ENCODE measurements at places on chromosomes 7 and 10. TPM values are rescaled to one million over a fixed set of nuclear protein-coding genes. Genes with fewer than 3 reads are reported as not detected.

GRCh38 chr7:3234851-3235250, 66.2 kb upstream of the SDK1 start:
- no peak for DNase-seq

- DNase-seq: no peak
Observed at GRCh38 chr7:70317356-70317755, 719.1 kb downstream of the AUTS2 start.

- no peak for DNase-seq
Observed at GRCh38 chr7:118473271-118473670, 248.8 kb downstream of the ANKRD7 start.

Gene LEP
- total RNA-seq: not detected

DNA sequence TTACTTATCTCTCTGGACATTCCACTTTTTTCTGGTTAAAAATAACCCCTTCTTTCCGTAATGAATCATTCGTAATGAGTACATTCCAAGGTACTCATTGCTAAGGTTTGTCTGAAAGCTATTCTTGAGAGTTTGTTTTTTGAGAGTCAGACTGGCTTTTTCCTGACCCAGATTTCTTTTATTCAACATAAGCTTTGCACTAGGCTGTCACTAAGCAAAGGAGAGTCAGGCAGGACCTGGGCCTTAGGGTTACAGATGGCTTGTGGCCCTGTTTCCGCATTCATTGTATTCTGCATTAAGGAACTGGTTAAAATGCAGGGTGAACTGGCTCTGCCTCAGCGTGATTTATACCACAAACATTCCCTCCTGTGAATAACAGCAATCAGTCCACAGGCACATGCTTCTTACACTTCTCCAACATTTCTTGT, 84.1 kb downstream of the POM121L12 start:
- DNase-seq: no peak

DNA sequence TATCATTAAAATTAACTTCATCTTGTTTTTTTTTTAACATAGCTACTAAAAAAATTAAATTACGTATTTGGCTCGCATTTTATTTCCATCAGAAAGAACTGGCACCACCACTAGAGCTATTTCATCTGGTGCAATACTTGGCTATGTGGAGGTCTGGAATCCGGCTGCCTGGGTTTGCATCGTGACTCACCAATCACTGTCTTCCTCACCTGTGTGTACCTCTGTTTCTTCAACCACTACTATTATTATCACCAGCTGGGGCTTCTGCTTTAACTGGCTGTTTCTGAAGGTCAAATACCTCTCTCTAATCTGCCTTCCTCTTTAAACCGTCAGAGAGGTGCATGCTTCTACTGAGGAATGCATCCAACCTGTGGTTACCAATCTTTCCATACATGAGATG, 6.5 kb downstream of the WDR91 start:
- DNase-seq: no peak

GRCh38 chr10:43754569-43755260, 106.0 kb upstream of the ZNF32 start:
- DNase-seq: no peak

GRCh38 chr10:13671904-13672303, 85.1 kb downstream of the PRPF18 start:
- no peak for DNase-seq
